Epithelial cell of esophagus (primary cell): ENCODE measurements at places on chromosomes 11 and 22.

GRCh38 chr22:44665115-44665514 lies 36.9 kb upstream of the PRR5 start:
- DNase-seq, result no peak

DNA sequence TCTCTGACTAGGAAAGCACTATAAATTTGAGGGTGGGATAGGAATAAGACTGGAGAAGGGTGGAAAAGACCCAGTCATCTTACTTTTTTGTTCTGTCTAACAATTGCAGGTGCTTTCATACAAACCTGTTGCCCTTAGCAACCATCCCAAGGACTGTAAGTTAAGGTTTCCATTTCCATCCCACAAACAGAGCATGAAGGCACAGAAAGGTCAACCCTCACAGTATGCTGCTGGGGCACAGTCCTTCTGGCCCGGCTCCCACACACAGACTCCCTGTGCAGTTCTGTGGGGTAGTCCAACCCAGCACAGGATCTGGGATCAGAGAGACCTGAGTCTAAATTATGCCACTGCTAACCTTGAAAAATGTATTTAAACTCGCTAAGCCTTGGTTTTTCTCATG lies 38.4 kb upstream of the ETS1 start:
- DNase-seq, result no peak

DNA sequence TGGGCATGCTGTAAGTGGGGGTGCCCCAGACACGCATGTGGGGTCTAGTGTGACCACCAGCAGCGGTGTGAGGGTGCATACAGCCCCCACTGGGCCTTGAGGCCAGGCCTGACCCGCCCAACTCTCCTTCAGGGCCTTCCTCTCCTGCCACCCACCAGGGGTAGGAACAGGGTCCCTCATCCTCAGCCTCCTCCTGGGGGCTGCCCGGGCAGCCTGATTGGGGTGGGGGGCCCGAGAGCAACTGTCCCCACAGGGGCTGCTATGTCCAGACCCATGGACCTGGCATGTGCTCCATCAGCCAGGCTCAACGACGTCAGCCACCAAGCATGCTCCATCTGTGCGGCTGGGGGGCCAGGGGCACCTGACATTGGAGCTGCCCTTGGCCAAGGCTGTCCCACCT lies 27.2 kb downstream of the RTN4R start:
- no peak for DNase-seq

GRCh38 chr11:9750551-9750950 lies 86.7 kb downstream of the SWAP70 start:
- DNase-seq, result peak; percentile 49

GRCh38 chr11:66845876-66846212 lies 2.6 kb downstream of the RCE1 start:
- no peak for DNase-seq

- no peak for DNase-seq
Observed at GRCh38 chr11:61098778-61099177, 3.5 kb upstream of the CD5 start.
